Gastrocnemius medialis (tissue), 4 donors: ENCODE measurements at places on chromosomes 2 and 18. TPM values are rescaled to one million over a fixed set of nuclear protein-coding genes. Genes with fewer than 3 reads are reported as not detected.
A peak's percentile ranks its signal among the peaks of the same experiment; 100 is the strongest.

Gene CSRNP3
- total RNA-seq, result 0.10 TPM

Gene GCA
- 7.4 TPM for total RNA-seq

Gene LBX2
- total RNA-seq, result not detected

Gene PTRHD1
- 42.6 TPM for total RNA-seq

DNA sequence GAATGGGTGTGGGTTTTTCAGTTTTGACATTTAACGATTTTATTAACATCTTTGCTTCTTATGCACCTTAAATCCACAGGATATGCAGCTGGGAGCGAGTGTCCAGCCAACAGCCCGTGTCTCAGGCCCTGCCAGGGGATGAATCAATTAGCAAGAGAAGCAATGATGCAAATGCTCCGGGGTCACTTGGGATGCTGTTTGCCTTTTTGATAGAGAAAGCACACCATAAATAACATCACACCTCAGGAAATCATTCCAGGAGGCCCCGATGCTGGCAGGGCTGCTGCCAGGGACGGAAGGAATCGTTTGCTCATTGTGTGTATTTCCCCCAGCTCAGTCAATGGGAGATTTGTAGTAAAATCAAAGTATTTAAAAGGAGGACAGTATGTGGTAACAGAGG, 394.0 kb upstream of the HNRNPA3 start:
- no peaks in the 10 kb centered on the region for H3K36me3 ChIP-seq
- no peak for DNase-seq
- no peaks in the 10 kb centered on the region for H3K4me1 ChIP-seq
- no peaks in the 10 kb centered on the region for H3K27me3 ChIP-seq
- H3K4me3 ChIP-seq, result no peak overlapping the region

DNA sequence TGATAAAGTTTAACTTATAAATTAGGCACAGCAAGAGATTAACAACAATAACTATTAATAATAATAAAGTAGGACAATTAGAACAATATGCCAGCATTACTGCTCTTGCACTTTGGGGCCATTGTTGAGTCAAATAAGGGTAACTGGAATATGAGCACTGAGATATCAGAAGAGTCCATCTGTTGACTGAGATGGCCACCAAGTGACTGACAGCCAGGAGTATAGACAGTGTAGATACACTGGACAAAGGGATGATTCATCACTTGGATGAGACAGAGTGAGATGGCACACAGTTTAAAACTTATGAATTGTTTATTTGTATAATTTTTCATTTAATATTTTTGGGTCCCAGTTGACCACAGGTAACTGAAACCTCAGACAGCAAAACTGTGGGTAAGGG, 20.0 kb downstream of the NAB1 start:
- no peak overlapping the region for H3K27ac ChIP-seq
- no peaks in the 10 kb centered on the region for H3K27me3 ChIP-seq
- no peak overlapping the region for H3K4me3 ChIP-seq

Gene ATP6V1B1
- not detected for total RNA-seq

Gene ST8SIA5
- total RNA-seq, result 7.7 TPM

DNA sequence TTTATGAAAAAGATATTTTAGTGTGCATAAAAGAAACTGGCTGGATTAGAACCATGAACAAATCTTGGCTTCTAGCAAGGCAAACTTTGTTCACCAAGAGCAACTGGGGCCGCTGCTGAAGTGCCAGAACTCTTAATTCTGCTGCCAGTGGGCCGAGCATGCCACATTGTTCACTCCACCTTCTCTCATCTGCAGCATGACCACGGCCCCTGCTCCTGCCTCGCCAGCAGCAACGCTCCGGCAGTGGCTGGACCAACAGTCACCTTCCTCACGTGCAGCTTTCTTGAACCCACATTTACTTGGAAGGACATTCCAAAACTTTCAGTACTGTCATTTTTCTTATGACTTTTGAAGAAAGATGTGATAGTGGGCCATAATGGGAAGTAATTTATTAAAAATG, 213.8 kb downstream of the PIEZO2 start:
- no peak overlapping the region for H3K4me3 ChIP-seq
- H3K27ac ChIP-seq, result no peak overlapping the region
- H3K4me1 ChIP-seq, result no peaks in the 10 kb centered on the region

- no peak overlapping the region for H3K4me3 ChIP-seq
- H3K27me3 ChIP-seq, result no peaks in the 10 kb centered on the region
- H3K27ac ChIP-seq, result peak overlapping the region; percentile 29
- H3K4me1 ChIP-seq, result peaks cover 36% of the 10 kb centered on the region
- DNase-seq, result no peak
Observed at GRCh38 chr18:58970943-58971790, 106.5 kb downstream of the ZNF532 start.

DNA sequence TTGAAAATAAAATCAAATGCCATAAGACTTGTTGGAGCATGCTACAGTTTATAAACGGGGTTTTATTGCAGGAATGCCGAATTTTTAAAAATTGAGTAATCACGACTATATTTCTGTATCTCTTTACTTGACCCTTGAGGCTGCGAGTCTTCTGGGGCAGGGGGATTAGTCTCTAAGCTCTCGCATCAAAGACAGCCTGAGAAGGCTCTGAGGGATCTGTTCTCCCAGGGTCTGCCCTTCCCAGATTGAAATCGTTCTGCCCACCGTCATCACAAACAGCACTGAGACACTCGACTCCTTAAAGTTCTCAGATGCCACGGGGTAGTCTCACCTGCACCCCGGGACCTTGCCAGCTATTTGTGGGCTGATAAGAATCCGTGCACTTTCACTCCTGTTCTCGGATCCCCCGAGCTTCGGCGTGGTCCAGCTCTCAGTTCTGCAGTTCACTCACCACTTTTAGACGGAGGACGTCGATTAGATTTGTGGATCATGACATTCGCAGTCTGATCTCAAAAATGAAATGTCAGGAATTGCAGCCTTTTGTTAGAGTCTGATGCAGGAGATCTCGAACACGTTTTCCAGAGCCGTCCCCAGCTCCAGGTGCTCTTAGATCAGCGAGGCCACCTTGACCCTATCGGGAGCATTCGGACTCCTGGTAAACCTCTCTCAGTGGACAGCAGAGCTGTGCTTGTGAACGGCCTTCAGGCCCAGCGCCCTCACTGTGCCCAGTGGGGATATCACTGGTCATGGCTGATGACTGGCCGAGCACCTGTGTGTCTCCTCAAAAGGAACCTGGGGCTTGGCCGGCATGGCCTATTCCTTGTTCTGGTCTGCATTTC, 43.0 kb downstream of the TWIST2 start:
- no peaks in the 10 kb centered on the region for H3K27me3 ChIP-seq
- H3K27ac ChIP-seq, result no peak overlapping the region
- DNase-seq, result no peak
- no peaks in the 10 kb centered on the region for H3K4me1 ChIP-seq

GRCh38 chr2:105450471-105450870, 51.6 kb upstream of the FHL2 start:
- H3K4me3 ChIP-seq, result no peak overlapping the region
- H3K4me1 ChIP-seq, result peaks cover 6% of the 10 kb centered on the region
- H3K27me3 ChIP-seq, result no peaks in the 10 kb centered on the region
- no peak overlapping the region for H3K27ac ChIP-seq

DNA sequence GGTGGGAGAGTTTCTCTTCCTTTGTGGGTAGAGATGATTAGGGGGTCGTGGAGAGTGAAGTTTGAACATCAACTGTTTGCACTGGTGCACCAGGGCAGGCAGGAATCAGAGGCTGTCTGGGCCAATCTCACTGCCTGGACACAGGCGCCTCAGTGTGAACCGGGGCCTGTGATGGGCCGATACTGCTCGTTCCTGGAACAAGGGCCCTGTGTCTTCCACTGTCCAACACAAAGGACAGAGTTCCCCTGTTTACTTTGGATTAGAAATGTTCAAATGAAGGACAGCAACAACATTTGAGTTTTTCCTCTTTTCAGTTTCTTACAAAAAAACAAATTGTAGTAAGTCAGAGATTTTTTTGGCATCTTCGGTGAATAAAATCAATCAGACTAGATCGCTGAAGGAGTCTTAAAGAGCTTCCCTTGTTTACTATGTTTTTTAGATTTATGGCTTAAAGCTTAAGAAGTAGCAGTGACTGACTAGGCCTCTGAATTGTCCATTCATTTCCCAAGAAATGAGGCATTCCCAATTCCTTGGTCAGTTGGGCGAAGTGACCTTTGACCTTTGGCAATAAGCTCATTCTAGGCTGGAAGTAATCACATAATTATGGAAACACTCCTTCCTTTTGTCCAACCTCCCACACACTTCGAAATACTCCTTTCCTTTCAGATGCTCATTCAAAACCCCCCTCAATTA, 11.6 kb upstream of the TGFA start:
- no peaks in the 10 kb centered on the region for H3K4me1 ChIP-seq
- DNase-seq, result no peak
- H3K36me3 ChIP-seq, result no peaks in the 10 kb centered on the region

DNA sequence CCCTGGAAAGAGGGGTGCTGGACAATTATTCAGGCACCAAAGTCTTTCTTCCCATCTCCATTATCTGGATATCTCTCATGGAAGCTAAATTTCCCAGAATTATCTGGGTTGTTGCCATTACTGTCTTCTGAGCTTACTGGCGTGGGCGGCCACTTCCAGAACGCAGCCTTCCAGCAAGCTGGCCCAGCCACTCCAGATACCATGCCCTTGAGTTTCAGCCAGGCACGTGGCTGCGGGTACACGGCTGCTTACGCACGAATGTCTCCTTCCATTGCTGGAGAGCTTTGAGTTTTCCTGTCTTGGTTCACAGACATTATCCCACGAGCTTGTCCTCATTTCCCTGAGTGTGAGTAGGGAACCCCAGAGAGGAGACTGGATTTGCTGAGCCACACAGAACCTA, 32.7 kb downstream of the CELF4 start:
- H3K27me3 ChIP-seq, result peaks cover 5% of the 10 kb centered on the region
- H3K27ac ChIP-seq, result no peak overlapping the region
- H3K4me3 ChIP-seq, result no peak overlapping the region
- H3K4me1 ChIP-seq, result no peaks in the 10 kb centered on the region
- no peaks in the 10 kb centered on the region for H3K36me3 ChIP-seq

Gene TLK1
- total RNA-seq, result 11.6 TPM

- H3K4me3 ChIP-seq, result no peak overlapping the region
- no peak for DNase-seq
- H3K4me1 ChIP-seq, result peaks cover 13% of the 10 kb centered on the region
- H3K27ac ChIP-seq, result no peak overlapping the region
Observed at GRCh38 chr2:9590641-9591040, 35.0 kb upstream of the ADAM17 start.

DNA sequence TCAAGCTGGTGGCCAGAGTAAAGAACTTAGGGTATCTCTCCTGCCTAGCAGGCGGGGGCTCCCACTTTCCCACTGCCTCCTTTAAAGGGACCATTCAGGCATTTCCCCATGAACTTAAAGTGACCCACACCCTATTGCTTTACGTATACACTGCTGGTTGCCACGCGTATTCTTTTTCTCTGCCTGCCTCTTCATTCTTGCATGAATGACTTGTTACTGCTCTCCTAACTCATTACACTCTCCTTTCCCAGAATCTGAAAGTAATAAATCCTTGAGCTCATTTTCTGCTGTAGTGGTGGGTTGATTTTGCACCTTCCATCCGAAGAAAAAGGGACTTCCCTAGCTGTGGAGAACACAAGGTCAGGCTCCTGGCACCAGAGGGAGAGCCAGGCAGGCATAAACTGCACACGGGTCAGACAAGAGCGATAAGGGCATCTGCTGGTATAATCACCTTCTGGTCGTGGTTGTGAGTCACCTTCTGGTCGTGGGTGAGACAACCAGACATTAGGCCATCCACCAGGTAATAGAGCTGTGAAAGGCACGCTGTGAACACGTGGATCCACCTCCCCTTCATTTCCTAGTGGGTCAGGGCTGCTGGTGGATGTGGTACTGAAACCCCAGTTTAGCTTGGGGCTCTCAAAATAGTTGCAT, 950.3 kb downstream of the SOCS6 start:
- DNase-seq, result no peak
- no peaks in the 10 kb centered on the region for H3K27me3 ChIP-seq
- no peaks in the 10 kb centered on the region for H3K36me3 ChIP-seq
- H3K27ac ChIP-seq, result no peak overlapping the region
